ENCODE measurements at places on chromosomes 7 and 10.

GRCh38 chr7:72538856-72539255 is 126.7 kb upstream of the CALN1 start:
- DNase-seq = no peak

DNA sequence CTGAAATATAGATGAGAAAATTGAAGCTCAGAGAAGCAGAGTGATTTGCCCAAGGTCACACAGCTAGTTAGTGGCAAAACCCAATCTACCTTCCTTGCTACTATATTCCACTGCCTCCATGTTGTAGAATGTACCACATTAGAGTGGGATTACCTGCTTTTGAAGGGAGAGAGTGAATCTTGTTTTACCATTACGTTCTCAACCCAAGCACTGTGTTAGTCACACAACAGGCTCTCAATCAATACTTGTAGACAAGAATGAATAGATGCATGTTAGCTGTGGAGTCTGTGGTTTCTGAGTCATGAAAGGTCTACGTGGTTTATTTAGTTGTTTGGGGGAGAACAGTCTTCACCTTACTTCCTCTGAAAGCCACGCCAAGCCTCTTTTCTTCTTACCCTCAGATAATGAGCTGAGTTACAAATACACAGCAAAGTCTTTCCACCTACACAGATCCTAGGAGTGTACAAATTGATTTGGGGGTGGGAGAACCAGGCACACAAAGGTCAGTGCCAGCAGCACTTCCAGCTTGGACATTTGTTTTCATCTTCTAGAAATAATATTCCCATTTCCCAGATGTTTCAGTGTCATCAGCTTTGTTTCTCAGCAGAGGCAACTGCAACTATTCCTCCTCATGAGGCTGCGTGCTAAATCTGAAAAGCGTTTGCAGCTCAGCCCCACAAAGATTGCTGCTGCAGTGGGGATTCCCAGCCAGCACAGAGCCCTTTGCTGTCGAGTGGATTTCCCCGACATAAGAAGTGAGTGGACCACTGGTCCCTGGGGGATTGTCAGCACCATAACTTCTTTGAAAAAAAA is 71.5 kb upstream of the ADO start:
- DNase-seq = no peak

DNA sequence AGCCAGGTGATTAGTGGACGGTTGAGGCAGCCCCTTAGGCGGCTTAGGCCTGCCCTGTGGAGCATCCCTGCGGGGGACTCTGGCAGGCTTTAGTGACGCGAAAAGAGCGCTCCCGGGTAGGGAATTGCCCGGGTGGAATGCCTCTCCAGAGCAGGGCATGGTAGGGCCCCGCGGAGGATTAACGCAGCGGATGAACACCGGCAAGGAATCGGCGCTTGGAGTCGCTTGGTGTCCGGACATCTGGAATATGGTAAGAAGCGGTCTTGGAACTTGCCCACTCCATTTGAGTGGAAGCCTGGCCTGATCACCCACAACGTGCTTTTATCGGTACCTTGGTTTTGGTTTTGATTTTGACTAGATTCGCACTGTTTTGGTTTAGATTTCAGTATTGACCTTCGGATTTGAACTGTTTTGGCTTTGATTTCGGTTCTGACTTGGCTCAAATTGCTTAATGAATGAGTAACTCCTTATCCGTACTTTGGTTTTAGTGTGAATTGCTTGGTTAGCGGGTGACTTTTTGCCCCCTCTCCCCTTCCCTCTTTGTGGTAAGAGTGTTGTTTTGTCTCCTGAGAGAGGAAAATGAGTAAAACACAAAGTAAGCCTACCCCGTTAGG is 24.2 kb upstream of the CHST3 start:
- no peak for DNase-seq

- no peak for DNase-seq
Measured at GRCh38 chr7:155648752-155649339, 4.4 kb downstream of the RBM33 start.

- no peak for DNase-seq
Measured at GRCh38 chr7:134245253-134245652, 71.5 kb downstream of the SLC35B4 start.

- DNase-seq = no peak
Measured at GRCh38 chr7:8051373-8051772, 82.8 kb downstream of the GLCCI1 start.

- DNase-seq = peak; percentile 23
Measured at GRCh38 chr10:25226775-25227682, 52.2 kb downstream of the GPR158 start.

GRCh38 chr10:60429084-60429849 is 39.6 kb upstream of the ANK3 start:
- no peak for DNase-seq

- no peak for DNase-seq
Measured at GRCh38 chr10:105956550-105956949, 1208.0 kb downstream of the SORCS1 start.

DNA sequence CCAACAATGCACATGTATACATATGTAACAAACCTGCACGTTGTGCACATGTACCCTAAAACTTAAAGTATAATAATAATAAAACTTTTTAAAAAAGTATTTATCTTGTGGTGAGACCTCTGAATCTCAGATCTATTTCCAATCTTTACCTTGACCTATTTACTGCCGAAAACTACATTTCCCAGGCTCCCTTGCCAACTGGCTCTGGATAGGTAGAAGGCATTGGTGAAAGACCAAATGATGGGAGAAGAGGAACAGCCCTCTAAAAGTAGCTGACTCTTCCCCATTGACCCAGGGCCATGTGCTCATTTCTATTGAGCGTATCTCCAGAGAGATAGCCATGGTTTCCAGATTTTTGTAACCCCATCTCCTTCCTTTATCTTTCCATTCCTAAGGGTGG is 247.4 kb downstream of the GPAM start:
- DNase-seq = no peak

- no peak for DNase-seq
Measured at GRCh38 chr10:129307141-129307540, 159.9 kb upstream of the MGMT start.

DNA sequence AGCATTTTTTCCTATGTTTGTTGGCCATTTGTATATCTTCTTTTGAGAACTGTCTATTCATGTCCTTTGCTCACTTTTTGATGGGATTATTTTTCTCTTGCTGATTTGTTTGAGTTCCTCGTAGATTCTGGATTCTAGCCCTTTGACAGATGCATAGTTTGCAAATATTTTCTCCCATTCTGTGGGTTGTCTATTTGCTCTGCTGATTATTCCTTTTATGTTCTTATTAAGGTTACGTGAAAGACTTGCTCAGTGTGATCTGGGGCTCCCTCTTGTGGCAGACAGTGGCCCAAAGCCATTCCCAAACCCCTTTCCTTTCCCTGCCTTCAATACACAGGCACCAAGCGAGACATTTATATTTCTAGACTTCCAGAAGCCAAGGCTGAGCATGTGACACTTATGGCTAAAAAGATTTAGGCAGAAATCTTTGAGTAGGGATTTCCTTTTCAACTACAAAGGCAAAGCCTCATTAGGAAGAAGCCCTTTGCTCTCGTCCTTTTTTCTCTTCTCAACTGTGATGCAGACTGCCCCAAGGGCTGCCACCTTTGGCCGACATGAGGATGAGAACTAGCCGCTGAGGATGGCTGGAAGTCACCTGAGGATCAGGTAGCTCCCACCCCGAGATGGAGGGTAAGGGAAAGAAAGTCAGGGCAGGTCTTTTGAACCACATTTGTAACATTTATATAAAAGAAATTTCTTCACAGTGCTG is 23.6 kb downstream of the ST8SIA6 start:
- DNase-seq = peak; percentile 81

- no peak for DNase-seq
Measured at GRCh38 chr7:112819536-112819935, 29.3 kb upstream of the TMEM168 start.

DNA sequence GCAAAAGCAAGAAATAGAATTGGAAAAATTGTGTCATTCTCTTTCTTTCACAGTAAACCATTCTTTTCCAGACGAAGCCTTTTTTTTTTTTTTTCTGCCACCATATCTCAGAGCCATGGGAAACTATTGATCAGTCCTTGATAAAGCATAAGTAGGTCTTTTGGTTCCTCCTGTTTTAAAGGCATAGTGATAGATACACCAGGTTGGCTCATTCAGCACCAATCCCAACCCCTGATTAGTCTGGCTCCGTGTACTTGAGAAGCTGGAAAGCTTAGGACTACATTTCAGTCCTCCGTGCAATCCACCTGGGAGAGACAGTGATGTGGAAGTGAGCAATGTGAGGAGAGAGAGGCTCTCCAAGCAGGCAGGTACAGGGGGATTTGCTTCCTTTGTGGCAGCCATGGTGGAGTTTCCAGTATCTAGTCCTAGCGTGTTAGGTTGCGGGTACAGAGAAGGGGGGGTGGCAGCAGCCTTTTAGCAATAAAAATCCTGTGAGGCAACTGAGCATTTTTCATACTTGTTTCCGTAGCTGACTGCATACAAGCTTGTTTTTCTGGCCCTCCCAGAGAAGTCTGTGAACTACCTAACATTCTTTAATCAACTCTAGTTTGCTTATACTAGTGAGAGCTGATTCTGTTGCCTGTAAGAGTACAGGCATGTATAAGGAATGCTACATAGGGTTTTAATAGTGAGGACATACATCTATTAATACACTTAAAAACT is 127.4 kb upstream of the CTTNBP2 start:
- DNase-seq = no peak

- no peak for DNase-seq
Measured at GRCh38 chr7:105024734-105025133, 10.7 kb downstream of the KMT2E start.

- no peak for DNase-seq
Measured at GRCh38 chr10:75179657-75180177, 30.9 kb upstream of the VDAC2 start.

GRCh38 chr10:70558295-70558694 is 44.2 kb downstream of the PRF1 start:
- DNase-seq = peak; percentile 19

DNA sequence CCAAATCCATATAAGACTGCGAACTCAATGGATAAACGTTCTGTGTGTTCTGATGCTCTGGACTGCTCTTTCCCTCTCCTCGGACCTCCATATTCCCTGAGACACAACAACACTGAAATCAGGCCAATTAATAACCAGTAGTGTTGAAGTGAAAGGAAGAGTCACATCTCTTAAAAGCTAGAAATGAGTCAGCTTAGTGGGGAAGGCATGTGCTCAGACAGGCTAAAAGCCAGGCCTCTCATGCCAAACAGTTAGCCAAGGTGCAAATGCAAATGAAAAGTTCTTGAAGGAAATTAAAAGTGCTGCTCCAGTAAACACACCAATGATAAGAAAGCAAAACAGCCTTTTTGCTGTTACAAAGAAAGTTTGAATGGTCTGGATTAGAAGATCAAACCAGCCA is 29.3 kb downstream of the TNS3 start:
- DNase-seq = peak; percentile 12

DNA sequence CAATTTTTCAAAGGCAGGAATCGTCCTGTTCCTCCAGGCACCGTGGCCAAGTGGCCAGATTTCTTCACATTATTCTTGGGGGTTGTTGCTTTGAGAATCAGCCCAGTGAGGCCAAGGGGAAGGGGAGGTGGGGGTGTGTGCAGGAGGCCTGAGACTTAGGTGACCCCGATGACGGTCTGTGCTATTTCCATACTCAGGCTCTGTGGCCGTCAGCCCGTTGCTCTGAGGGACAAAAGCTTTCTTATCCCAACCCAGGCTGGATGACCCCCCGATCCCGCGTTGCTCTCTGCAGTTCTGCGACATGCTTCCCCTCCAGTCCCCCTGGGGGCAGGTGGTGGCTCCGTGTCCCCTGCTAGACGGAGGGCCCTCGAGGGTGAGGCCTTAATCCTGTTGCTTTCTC is 14.2 kb downstream of the DOCK1 start:
- DNase-seq = no peak

- no peak for DNase-seq
Measured at GRCh38 chr7:41164440-41164839, 538.5 kb downstream of the INHBA start.

- no peak for DNase-seq
Measured at GRCh38 chr7:117044664-117045063, 91.4 kb downstream of the ST7 start.

GRCh38 chr10:126433351-126433750 is 45.1 kb upstream of the ADAM12 start:
- DNase-seq = no peak

- no peak for DNase-seq
Measured at GRCh38 chr10:95697429-95697828, 3.7 kb upstream of the TCTN3 start.

GRCh38 chr10:53909791-53910190 is 891.2 kb downstream of the PCDH15 start:
- DNase-seq = no peak

- no peak for DNase-seq
Measured at GRCh38 chr10:132679217-132679595, 106.7 kb downstream of the NKX6-2 start.

DNA sequence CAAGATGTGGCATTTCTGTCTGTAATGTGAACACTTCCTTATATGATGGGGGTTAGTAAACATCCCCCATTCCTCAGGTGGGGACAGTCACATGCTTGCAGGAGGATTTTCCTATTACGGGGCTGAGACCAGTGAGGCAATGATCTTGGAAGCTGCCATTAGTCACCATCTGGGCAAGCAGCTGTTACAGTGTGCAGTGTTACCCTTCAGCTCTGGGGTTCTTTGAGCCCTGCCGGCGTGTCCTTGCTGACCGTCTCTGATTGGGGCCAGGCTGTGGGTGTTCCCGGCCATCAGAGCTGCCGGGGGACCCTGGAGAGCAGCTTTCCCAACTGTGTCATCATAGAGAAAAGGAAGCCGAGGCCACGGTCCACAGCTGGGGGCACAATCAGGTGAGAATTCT is 126.8 kb upstream of the FAM20C start:
- DNase-seq = peak; percentile 31

GRCh38 chr7:33901199-33901598 is 4.1 kb upstream of the BMPER start:
- no peak for DNase-seq

GRCh38 chr7:85471740-85472139 is 284.9 kb upstream of the SEMA3D start:
- no peak for DNase-seq

DNA sequence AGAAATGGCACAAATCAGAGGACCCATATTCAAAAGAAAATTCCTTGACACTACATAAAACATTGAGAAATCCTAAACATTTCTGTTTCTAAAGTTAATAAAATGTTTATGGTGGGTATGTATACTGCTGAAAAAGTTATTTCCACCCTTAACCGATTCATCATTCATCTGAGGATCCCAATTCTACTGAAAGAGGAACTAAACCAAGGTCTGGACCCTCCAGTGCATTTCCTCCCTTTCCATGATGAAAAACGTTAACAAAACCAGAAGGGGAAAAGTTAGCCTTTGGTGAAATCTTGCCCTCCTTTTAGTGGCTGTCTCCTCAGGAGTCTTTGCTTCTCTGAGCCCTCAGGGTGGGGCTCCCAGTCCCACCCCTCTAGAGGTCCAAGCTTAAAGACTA is 144.5 kb upstream of the ASAH2 start:
- no peak for DNase-seq

GRCh38 chr7:154848464-154848863 is 154.5 kb downstream of the PAXIP1 start:
- DNase-seq = no peak

- DNase-seq = no peak
Measured at GRCh38 chr7:124059375-124059774, 26.5 kb upstream of the TMEM229A start.

DNA sequence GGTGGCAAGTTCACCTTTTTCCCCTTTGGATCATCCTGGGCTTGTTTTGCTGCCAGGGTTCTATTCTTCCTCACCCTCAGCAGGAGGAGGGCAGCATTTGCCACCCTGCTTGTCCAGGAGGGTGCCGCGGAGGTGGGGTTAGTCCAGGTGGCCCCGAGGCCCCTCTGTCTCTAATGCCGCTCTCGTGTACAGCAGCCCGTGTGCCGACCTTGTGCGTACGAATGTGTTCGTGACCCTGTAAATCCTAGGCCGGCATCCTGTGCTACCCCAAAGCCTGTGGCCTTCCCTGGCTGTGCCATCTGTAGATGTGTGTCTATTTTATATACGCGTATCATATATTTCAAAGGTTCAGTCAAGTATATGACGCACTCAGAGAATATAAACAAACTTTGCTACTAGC is 10.6 kb downstream of the IQCE start:
- DNase-seq = no peak

Measured in right hindlimb (tissue), 1 donor.